Kidney tubule cell (primary cell): ENCODE measurements at places on chromosomes 2 and 18.
A peak's percentile ranks its signal among the peaks of the same experiment; 100 is the strongest.

DNA sequence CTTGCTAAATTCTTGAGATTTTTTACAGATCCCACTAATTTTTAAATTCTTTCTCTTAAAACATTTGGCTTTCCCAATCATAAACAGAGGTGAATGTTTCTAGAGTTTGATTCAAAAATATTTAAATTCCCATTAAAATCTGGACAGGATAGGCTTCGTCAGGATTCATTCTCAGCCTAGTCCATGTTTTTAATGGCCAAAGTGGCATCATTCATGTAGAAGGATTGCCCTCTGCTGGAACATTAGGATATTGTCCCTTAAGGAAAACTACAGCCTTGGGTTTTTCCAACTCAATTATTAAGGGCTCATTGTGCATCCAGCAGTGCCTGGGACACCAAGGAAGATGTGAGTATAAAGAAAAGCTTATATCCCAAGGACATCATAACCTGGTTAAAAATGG lies 71.7 kb downstream of the TPGS2 start:
- DNase-seq: peak; percentile 61

DNA sequence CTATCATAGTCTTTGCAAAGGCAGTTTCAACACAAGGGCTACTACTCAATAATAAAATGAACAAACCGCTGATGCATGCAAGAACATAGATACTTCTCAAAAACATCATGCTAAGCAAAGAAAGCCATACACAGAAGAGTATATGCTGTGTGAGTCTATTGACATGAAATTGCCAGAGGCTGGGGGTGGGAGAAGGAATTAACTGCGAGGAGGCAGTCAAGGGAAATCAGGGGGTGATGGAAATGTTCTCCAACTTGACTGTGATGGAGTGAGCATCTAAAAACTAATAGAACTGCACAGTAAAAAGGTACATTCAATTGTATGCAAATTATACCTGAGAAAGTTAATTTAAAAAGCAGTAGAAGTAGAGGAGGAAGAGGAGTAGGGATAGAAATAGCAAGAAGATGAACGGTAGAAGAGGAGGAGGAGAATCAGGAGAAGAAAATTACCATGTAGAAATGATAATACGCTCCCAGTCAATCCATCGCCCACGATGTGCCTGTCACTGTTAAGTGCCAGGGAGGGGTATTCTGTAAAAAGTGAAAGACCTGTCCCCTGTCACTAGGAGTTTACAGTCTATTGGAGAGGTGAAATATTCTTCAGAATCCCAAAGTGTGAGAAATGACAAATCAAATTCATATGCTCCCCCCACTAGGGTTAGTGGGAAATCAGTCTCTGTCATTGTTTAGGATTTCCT lies 90.3 kb downstream of the B3GNT2 start:
- no peak for DNase-seq

DNA sequence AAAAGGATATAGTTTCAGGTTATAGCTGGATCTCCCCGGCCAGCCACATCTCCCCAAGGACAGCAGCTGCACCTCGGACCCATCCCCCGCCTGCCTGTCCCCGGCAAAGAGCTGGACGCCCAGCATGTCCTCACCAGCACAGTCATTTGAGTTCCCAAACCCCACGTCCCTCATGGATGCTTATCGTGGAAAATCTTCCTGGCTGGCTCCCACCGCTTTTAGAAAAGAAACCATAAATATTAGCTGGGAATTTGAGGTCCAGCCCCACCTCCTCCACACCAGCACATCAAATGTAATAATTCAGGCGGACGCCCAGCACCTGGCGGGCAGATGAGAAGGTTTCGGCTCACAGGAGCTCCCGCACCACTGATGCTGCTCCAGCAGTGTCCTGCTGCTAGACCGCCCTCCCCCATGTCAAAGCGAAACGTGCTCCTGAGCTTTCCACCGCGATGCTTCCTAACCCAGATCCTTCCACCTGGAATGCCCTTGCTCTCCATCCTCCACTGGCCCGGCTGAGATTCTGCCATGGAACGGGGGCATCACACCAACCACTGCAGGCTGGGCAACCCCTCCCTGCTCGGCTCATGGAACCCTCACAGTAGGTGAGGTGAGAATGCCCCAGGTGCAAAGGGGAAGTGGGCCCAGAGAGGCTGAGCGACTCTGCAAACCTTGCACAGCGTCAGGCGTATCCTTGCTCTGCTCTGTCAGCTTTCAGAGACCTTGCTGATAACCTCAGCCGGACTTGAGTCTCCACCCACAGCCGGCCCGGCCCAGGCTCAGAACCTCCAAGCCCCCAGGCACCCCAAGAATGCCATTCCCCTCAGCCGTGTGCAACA lies 71.5 kb upstream of the GPC1 start:
- DNase-seq: no peak

DNA sequence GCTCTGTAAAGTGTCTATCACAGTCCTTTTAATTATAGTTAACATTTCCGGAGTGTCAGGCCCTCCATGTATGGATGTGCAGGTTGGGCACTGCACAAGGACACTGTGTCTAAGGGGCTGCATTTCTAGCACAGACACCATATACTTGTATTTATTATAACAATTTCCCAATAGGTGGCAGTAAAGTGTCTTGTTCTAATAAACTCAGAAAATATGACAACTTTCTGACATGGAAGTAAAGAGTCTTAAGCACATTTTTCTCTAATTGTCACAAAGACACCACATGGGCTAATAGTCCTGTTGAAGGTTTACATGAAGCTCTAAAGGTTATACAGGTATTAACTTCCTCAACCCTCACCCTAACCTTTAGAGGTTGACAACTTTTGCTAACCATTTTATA lies 156.6 kb downstream of the DYSF start:
- peak; percentile 41 for DNase-seq

DNA sequence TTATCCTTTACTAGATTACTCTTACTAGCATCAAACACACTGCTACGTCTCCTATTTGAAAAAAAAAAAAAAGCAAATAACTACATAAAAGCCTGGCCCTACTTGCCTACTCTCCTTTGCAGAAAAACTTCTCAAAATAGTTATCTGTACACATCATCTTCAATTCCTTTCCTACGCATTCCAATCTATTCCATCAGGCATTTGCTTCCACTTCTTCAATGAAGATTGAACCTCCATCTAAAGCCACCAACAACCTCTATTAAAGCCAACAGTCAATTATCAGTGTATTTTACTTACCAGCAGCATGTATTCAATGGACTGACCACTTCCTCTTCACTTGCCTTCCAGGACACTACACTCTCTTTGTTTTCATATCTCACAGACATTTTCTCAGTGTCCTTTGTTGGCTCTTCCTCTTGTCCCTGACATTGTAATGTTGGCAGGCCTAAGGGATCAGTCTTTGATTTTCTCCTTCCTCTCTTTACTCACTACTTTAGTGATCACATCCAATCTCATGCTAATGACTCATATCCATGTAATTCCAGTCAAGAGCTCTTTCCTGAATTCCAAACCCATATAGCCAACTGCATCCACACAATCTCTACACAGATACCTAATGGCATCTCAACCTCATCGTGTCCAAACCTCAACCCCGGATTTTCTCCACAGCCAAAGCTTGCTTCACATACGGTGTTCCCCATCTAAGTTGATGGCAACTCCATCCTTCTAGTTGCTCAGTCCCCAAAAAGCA lies 131.3 kb downstream of the CCDC148 start:
- peak; percentile 91 for DNase-seq

- no peak for DNase-seq
Observed at GRCh38 chr2:29376541-29376940, 261.3 kb downstream of the CLIP4 start.

DNA sequence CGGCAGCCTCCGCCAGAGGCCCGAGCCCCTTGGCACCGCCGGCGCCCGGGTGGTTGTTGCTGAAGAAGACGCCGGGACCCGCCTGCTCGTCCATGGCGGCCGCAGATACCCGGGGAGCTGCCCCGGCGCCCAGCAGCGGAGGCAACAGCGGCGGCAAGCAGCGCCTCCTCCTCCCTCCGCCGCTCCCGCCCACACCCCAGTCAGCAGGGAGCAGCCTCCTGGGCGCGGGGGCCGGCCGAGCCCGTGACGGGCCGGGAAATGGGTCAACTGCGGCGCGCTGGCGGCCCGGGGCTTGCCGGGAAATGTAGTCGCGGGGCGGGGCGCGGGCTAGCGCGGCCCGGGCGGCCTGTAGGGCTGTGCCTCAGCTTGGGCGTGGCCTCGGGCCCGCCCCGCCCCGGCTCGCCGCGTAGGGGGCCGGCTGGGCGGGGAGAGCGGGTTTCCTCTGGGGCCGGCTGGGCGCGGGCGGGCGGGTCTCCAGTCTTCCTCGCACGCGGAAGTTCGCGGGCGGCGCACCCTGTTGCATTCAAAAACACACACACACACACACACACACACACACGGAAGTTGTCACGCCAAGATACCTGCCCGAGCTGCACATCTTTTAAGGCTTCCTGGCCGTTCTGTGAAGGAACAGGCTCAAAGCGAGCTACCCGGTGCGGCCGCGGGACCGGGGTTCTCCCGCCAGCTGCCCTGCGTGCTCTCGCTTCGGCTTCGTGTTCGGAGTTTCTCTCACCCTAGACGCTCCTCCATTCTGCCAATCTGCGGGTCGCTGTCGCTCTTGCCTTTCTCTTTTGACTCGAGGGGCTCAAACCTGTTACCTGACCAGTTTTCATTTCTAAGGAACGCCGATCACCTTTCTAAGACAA lies at the start of gene STRN:
STRN (minus strand) TSS at position 167 of the 866 bp plus-strand sequence; CDS start at position 94, 73 bp downstream.
- peak; percentile 98 for DNase-seq

GRCh38 chr18:9482790-9483189 lies 7.5 kb downstream of the RALBP1 start:
- DNase-seq: no peak

DNA sequence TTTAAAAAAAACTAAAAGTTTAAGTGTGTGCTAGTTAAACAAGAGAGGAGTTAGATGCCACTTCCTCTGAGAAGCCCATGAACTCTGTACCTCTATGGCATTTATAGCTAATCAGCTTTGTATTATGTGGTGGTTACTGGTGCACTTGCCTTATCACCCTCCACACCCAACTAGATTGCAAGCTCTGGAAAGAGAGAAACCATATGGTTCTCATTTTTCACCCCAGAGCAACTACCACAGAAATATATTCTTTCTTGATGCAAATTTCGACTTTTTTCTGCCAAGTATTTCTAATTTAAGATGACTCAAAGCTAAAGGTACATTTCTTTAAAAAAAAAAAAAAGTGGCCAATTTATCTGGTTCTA lies 24.2 kb downstream of the RAPH1 start:
- no peak for DNase-seq

GRCh38 chr2:134154246-134154645 lies 99.6 kb upstream of the MGAT5 start:
- no peak for DNase-seq

DNA sequence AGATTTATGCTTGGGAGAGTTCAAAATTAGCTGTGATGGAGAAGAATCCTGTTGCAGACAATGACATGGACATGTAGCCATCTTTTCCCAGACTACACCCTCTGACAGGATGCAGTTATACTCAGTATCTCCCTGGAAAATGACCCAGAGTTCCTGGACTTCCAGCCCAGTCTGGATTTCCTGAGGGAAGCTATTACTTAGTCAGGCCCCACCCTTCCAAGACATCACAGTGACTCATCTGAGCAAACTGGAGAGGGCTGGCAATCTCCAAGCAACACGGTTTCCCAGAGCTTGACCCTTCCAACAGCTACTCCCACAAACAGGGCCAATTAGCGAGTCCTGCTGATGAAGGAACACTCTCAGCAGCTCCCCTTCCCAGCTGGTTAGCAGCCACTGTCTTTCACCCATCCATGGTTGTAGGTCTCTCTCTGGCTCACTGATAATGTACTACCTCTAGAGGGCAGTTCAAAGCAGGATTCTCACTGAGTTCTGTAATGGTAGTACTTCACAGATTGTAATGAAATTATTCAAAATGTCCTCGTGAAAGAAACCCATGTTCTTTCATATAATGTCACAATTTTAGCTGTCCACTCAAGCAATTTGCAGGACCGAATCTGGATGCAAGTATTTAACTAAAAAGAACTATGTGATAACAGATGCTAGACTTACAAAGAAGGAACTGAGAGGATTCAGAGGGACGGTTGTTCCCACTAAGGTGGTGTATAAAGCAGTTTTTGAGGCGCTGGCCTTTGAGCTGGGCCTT lies 110.2 kb downstream of the MDH1 start:
- DNase-seq: peak; percentile 93

DNA sequence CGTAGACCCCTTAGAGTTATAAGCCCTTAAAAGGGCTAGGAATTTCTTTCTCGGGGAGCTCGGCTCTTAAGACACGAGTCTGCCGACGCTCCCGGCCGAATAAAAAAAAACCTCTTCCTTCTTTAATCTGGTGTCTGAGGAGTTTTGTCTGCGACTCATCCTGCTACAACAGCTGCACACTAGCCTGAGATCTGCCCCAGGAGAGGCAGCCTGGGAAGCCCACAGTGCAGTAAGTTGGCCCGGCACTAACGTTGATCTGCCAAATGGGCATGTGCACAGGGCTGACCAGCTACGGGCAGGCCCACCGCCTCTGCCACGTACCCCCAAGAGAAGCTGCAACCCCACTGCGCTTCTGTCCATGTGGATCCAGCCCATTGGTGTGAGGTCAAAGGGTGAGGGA lies 8.4 kb upstream of the LIMS2 start:
- no peak for DNase-seq

DNA sequence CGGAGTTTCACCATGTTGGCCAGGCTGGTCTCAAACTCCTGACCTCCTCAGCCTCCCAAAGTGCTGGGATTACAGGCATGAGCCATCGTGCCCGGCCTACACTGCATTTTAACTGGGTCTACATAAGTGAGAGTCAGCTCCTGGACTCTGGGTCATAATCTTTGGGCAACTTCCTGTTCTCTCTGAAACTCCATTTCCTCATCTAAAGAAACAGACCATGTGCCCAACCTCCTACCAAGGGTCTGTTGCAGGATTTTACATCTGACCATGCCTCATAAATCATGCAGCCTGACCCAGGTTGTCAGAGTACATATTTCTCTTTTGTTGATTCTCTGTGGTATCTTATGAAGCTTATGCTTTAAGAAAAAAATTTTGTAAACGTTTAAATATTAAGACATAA lies 280.4 kb downstream of the ALPK2 start:
- no peak for DNase-seq

- DNase-seq: peak; percentile 76
Observed at GRCh38 chr2:108978709-108979111, 10.3 kb downstream of the EDAR start.

DNA sequence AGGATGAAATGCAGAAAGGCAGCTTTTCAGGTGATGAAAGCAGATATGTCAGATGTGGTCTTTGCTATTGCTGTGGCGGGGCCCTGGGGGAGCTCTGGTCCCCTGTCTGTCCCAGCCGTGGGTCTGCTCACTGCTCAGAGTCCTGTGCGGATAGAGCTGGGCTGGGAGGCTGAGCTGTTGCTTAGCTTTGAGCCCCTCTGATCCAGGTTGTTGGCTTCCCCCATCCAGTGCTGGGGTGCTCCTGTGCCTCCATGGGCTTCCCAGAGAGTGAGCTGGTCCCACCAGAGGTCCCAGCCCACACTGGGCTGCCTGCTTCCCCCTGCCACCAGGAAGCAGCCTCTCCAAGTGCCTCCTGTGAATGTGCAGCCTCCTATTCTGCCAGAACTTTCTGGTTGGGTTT lies 55.4 kb downstream of the SH3RF3 start:
- no peak for DNase-seq

GRCh38 chr2:230886206-230886605 lies 21.5 kb downstream of the ITM2C start:
- DNase-seq: no peak
